HTR-8/SVneo (cell line): ENCODE measurements at places on chromosomes 5 and 9.

GRCh38 chr5:131528682-131529081 lies 106.3 kb downstream of the RAPGEF6 start:
- no peak for DNase-seq

- peak; percentile 59 for DNase-seq
These were observed at the start of gene NFIL3 for GRCh38 chr9:91423785-91424402. TSS of gene NFIL3 (minus strand) at chr9:91423832. CDS start at chr9:91410734, 13,098 bp downstream.

DNA sequence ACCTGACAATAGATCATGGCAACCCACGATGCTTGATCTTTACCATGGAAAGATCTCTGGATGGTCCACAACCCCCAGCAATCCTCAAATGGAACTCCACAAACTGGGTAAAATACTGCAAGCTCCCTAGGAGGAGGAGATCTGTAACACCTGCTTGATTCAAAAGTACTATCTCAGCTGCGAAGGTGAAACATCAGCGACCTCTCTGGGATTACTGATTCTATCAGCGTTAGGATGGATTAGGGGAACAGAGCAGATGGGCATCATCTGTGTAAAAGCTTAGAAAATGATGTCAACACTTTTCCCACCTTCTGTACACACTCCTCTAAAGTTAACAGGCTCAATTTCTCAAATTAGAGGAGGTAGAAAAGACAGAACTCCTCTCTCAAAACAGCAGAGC lies 31.5 kb upstream of the TRPC7 start:
- no peak for DNase-seq

DNA sequence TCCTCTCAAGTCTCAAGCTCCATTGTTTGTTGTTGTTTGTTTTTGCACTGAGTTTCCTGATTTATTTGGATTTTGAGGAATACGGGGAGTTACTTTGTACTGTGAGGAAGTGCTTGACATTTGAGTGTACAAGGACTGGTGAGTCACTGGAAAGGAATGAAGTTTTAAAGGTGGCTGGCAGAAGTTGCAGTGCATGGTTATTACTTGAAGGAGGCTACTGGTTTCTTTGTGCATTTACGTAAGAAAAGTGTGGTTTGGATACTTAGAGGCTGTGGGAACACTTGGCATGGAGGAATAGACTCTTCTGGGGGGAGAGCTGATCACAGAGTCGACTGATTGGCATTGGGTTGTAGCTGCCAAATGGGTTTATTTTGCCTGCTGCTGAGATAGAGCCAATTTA lies 919.0 kb downstream of the TAF11L14 start:
- peak; percentile 70 for DNase-seq

DNA sequence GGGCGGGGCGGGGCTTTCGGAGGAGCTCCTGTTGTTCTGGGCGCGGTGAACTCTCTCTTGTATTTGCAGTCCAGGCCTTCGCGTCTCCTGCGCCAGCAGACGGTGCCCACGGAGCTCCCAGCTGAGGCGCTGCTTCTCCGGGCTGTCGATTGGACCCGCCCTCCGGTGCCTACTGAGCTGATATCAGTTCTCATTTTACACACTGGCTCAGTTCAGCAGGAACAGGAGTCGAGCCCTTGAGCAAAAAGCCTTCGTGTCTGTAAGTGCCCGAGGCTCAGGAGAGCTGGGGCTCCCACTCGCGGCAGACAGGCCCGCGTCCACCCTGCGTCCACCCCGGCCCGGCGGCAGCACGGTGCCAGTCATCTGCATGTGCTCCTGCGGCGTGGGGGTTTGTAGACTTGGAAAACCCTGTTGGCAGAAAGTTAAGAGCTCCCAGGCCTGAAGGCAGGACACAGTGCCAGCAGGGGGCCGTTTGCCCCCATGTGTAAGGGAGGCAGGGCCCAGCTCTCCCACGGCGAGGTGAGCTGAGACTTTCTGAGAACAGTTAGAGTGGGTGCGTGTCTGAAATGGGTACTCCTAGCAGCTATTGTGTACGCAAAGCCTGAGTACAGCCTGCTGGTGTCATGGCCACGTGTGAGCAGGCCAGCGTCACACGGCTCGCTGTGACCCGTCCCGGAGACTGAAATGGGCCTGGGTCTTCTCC lies 231.5 kb downstream of the FANCC start:
- DNase-seq, result no peak

GRCh38 chr5:2307631-2308030 lies 424.9 kb upstream of the IRX4 start:
- DNase-seq, result no peak

- no peak for DNase-seq
These were observed 20.6 kb upstream of the IL7R start for GRCh38 chr5:35835796-35836742.
